Stimulated activated CD8-positive, alpha-beta memory T cell treated with anti-CD3 and anti-CD28 coated beads, Interleukin-7, amount 100 ng/mL, for 4 hours (primary cell): ENCODE measurements at places on chromosomes 7 and 10.

GRCh38 chr10:18743926-18744325, 84.7 kb downstream of the ARL5B start:
- DNase-seq = no peak

- DNase-seq = no peak
Measured at GRCh38 chr10:115092555-115093285, 445 bp upstream of the ATRNL1 start.

DNA sequence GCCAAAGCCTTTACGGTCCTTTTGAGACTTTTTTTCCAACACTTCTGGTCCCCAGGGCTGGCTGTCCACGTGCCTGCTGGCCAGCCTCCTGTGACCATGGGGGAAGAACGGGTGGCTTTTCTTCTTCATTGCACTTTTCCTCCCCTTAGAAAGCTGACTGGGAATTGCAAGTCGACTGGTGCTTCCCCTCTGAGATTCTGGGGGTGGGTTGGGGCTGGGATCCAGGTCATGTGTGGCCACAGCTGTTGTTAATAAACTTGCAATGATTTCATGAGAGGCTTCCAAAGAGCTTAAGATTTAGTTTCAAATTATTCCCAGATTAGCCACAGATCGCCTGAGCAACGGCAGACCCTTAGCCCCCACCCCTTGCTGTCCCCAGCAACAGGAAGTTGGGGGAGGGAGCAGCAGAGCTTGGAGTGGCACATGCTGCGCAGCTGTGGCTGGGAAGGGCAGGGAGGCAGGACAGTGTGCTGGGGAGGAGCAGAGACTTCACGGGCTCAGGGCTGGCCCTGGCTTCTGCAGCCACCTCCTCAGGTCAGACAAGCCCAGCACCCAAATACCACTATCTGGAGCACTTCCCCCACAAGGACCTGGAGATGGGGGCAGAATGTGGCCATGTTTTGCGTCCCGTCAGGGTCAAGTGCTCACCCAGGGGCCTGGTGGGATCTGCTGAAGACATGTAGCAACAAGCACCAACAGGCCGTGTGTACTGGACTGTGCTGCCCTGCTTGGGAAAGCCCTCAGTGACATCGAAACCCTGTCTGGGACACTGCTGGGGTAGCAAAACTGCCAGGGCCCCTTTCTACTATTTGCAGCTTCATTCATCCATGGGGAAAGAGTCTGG, 147.1 kb downstream of the RNF216 start:
- no peak for DNase-seq

DNA sequence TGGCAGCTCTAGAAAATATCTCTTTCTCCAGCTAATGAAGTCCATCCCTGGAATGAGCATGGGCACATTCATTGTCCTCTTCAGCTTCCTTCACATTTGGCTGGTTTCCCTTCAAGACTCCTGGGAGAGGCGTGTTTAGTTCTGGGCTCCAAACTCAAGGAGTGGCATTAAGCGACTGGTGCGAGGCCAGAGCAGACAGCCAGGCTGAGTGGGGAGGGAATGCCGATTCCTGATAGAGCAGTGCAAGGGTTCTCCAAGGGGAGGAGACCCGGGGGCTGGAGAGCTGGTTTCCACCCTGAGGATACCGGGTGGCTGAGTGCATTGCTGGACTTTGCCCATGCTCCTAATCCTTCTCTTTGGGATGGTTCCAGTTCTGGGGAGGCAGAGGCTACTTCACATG, 372.1 kb downstream of the RPS24 start:
- no peak for DNase-seq

DNA sequence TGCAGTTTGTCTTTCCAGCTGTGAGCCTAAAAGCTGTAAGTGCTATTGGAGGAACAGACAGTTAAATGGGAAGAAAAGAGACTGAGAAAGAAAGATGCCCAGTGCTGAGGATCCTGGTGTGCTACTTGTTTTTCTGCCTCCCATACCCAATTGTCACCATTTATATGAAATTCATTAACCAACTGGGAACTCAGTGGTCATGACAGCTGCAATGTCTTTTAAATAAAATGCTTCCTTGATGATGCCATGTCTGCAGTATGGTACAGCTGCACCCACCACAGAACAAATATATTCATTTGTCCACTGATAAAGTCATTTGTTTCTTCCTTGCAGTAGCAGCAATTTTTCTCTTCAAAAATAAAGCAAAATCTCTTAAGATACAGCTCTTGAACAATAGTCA, 15.6 kb upstream of the RTKN2 start:
- DNase-seq = no peak

DNA sequence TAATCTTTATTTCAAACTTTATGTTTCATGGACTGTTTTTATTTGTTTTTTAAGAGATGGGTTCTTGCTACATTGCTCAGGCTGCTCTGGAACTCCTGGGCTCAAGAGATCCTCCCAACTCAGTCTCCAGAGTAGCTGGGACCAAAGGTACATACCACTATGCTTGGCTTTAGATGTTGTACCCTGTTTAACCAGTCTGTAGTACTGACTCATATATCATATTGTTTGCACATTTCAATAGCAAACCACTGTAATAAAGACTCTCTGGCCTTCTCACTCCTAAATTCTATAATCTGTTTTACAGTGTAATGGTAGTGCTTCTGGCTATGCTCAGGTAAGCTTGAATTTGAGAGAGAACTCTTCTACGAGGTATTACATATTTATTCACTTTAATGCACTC, 413.6 kb upstream of the PCDH15 start:
- no peak for DNase-seq

GRCh38 chr7:132964876-132965275, 117.0 kb downstream of the CHCHD3 start:
- DNase-seq = no peak

DNA sequence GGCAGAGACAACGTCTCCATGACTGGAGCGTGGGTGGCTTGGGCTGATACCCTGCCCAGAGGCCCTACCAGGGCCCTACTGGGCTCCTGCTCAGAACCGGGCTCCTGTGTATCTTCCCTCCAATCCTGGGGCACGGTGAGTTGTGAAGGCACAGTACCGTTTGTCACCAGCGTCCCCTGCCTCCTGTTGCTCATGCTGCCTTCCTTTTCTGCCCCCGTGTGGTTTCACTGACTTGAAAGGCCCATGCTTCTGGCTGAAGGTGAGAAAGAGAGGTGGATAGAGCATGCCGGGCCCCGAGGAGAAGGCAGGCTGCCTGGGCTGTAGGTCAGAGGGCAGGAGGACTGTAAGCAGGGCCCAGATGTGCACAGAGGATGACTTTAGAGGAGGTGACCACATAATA, 9.1 kb upstream of the DMBT1 start:
- DNase-seq = peak; percentile 15

DNA sequence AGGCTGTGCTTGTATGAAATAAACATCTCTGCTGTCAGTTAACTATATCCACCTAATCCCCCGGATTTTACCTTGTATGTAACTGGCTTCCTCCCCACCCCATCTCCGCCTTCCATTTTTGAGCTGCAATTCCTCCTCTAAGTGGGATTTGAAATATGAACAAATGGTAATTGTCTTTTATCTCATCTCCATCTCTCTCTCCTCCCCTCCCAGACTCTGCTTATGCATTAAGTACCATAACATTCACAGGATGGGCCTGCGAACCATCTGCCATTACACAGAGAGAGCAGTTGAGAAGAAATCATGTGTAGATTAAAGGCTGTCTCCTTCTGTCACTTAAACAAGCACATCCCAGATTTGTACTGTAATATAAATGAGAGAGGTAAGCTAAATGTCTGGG, 1169.9 kb downstream of the TYW1 start:
- DNase-seq = no peak

GRCh38 chr10:42864575-42864974, 82.0 kb downstream of the BMS1 start:
- no peak for DNase-seq

GRCh38 chr10:124072541-124072940, 20.9 kb downstream of the CHST15 start:
- DNase-seq = no peak

DNA sequence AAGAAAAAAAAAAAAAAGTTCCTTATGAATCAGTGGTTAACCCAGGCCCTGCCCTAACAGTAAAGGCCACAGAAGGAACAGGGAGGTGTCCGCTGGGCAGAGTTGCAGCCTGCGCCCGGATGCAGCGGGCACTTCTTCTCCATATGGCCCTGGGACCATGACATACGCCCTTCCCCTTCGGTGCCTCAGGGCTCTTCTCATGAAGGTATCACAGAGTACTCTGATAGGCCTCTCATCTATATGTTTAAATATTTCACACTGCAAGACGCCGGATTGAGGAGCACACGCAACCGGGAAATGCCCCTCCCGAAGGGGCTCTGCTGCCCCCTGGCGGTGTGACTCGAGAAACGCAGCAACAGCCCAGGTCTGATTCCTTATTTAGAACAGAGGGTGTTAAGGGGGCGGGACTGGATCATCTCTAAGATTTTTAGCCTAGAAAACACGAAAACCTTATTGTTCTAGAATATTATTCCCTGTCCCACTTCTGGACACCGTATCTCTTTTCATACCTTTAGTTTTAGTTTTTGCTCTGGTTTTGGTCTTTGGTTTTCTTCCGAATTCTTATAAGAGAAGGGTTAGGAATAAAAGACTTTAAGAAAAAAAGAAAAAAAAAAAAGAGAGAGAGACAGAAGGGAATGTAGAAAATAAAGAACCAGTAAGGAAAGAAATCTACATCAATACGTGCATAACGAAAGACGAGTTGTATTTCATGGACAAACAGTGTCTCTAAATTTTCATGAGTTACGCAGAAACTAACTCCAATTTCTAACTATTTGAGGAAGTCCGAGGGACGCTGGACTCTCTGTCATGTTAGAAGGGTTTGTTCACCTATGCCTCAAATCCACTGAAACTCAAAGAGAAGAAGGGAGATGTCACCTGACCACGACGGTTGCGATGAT, 12.0 kb downstream of the DAGLB start:
- peak; percentile 78 for DNase-seq

DNA sequence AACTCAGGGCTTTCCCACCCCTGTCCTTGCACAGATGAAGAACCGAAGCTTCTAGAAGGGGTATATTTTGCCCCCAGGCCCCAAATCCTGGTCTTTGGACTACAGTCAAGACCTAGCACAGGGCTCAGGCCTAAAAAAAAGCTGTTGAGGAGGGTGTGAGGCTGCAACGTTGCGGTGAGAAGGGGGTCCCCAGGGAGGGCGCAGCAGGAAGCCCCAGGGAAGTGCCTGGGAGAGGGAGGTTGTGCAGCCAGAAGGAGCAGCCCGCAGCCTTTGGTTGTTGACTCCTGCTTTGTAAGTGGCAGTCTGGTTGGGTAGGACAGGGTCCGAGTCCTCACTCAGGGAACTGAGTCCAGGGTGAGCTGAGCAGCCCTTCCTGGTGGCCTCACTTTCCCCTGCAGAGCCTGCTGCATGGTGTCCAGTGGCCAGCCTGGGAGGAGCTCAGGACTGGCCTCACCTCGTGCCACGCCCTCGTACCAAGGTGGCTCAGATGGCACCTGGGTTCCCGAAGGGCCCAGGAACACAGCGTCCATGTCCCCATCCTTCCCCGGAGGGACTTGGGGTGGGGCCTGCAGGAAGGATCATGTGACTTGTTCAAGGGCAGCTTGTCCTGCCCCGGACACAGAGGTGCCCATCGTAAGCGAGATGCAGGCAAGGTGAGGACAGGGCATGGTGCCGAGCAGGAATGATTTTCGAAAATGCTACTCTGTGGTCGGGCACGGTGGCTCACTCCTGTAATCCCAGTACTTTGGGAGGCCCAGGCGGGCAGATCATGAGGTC, 166.4 kb upstream of the TNRC18 start:
- DNase-seq = no peak

GRCh38 chr10:28181478-28182096, 121.3 kb downstream of the MPP7 start:
- no peak for DNase-seq

DNA sequence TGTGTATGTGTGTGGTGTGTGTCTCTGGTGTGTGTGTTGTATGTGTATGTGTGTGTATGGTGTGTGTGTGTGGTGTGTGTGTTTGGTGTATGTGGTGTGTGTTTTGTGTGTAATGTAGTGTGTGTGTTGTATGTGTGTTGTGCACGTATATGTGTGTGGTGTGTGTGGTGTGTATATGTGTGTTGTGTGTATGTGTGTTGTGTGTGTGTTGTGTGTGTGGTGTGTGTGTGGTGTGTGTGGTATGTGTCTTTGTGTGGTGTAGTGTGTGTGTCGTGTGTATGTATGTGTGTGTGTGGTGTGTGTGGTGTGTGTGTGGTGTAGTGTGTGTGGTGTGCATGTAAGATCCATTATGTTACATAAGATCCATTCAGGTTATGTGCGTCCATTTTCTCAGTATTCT, 21.9 kb upstream of the VIPR2 start:
- DNase-seq = no peak

DNA sequence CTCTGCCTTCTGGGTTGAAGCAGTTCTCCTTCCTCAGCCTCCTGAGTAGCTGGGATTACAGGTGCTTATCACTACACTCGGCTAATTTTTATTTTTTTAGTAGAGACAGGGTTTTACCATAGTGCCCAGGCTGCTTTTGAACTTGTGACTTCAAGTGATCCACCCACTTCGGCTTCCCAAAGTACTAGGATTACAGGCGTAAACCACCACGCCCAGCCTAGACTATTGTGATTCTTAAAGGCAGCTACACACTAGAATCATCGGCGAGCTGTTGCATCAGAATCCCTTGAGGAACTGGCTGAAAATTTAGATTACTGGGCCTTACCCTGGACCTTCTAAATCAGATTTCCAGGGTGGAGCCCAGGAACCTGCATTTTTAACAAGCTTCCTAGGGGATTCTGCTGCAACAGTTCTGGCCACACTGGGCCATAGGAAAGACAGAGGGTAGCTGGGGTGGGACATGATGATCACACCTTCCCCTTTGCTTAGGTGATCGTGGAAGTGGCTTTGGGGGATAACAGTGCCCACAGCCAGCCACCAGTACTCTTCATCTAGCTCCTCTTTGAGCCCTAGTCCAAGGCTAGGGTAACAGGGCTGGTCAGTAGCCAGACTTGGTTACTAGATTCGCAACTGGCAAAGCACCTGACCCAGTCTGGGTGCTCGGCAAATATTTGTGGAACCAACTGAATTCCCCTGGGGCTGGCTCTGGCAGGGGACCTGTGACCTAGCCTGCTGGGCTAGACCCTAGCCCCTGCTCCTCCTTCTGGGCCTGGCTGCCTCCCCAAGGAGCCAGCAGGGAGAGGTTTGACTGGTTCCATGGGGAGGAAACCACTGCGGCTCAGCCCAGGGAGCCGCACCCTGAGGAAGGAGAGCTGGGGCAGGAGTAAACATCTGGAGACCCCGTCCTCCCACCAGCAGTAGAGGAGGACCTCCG, 67.1 kb upstream of the DUSP5 start:
- DNase-seq = no peak
